Stimulated activated CD8-positive, alpha-beta memory T cell treated with anti-CD3 and anti-CD28 coated beads, Interleukin-15, amount 100 ng/mL, for 1 hour (primary cell): ENCODE measurements at places on chromosomes 13 and 19.
A peak's percentile ranks its signal among the peaks of the same experiment; 100 is the strongest.

GRCh38 chr13:61045251-61045650 lies 370.4 kb downstream of the PCDH20 start:
- no peak for DNase-seq

DNA sequence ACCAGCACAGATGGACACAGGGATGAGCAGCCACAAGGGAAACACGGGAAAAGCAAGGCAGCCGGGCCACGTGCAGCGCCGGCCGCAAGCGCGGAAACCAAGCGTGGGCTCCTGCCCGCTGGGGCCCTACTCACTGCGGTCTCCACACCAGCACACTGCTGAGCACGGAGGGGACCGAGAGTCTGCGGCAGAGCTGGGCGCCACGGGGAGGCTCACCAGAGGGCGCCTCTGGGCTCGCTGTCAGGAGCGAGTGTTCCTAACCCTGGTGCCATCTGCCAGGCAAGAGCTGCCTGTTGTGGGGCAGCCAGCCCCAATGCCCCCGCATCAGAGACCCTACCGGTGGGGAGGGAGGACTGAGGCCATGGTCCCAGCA lies 26.5 kb downstream of the MPND start:
- peak; percentile 47 for DNase-seq

DNA sequence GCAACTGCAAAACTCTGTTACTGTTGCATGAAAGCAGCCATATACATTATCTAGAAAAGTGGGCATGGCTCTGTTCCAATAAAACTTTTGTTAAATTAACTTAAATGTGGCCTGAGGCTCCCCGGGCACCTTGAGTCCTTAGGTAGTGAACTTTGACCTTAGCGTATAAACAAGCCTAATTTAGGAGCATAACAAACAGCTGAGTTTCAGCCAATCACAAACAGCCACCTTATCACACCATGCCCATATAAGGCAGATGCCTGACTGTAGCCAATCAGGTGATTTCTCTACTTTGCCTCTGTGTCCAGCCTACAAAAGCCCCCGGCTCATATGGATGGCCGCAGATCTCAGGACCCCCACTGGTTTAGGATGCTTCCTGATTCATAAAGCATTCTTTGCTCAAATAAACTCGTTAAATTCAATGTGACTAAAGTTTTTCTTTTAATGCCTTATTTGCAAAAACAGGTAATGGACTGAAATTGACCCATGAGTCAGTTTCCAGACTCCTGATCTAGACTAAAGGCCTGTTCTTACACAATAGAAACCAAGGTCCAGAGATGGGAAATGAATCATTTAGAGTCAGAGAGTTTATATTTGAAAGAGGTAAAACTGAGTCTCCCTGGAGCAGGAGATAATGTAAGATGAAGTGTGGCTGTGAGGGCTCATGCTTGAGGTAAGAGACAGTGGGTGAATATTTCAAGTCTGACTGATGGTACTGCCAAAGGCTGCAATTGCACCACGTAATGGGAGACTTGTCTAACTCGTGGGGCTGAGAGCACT lies 130.2 kb downstream of the FGF9 start:
- DNase-seq, result no peak

DNA sequence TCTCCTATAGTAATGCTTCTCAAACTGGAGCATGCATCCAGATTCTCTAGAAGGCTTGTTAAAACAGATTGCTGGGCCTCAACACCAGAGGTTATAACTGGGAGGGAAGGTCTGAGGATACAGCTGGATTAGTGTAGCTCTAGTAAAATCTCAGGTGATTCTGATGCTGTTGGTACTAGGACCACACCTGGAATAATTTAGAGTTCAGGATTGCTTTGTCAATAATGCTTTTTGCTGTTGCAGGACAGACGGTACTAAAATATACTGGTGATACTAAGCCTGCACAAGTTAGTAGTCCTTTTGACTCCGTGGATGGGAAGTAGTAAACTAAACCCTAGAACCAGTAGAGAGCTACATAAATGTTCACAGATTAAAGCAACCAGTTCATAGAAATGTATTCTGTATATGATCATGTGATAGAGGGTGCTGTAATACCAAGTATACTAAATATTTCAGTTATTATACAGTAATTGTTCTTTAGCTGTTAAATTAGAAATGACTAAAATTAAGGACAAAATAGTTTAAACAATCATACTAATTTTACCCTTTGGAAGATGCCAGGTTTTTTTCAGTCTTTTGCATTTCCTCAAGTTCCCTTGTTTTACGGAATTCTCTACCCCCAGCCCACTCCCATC lies 258.2 kb upstream of the STARD13 start:
- DNase-seq, result no peak

- DNase-seq, result no peak
Observed at GRCh38 chr13:43128504-43128961, 105.1 kb downstream of the DNAJC15 start.

GRCh38 chr13:109647053-109647452 lies 139.3 kb downstream of the IRS2 start:
- no peak for DNase-seq
